ENCODE measurements at places on chromosomes 4 and X. TPM values are rescaled to one million over a fixed set of nuclear protein-coding genes. Genes with fewer than 3 reads are reported as not detected.

STPG2 gene
- not detected for total RNA-seq

KDR gene
- 2.5 TPM for total RNA-seq

DNA sequence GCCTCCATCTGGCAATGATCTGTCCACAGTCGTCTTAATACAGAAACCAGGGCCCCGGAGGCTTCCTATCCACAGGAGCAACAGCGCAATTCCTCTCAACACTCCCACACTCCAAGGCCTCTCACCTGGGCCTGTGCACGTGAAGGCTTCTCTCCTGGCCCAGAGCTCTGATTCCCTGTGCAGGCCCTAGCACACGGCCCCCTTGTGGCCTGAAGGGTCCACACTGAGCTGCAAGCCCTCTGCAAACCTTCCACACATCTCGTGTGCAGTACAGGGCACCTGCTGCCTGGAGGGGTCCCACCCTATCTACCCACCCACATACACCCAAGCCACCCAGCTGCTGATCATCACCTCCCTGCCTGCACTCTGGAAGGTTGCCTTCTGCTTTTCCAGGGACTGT lies 150.1 kb upstream of the NUDT10 start:
- no peak for DNase-seq
- H3K27ac ChIP-seq: no peak overlapping the region
- H3K4me3 ChIP-seq: no peak overlapping the region
- H3K27me3 ChIP-seq: no peaks in the 10 kb centered on the region

DNA sequence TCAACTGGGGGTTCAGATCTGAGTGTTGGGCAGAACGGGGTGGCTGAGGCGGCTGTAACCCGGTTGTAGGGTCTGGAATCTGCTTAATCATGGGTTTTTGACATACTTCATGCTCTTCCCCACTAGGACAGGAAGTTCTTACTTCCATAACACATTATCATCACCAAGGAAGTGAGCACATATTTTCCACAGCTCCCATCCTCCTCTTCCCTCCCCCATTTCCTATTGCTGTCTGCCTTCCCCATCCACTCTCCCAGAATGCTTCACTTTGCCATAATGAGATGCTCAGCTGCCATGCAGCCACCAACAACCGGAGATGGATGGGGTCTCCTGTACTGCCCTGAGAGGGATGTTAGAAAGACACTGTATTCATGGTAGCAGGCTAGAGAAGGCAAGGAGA lies 6.4 kb upstream of the DCUN1D4 start:
- DNase-seq: no peak
- H3K27me3 ChIP-seq: peaks cover 4% of the 10 kb centered on the region
- no peaks in the 10 kb centered on the region for H3K4me1 ChIP-seq
- H3K4me3 ChIP-seq: no peak overlapping the region
- H3K36me3 ChIP-seq: no peaks in the 10 kb centered on the region
- no peak overlapping the region for H3K27ac ChIP-seq

DNA sequence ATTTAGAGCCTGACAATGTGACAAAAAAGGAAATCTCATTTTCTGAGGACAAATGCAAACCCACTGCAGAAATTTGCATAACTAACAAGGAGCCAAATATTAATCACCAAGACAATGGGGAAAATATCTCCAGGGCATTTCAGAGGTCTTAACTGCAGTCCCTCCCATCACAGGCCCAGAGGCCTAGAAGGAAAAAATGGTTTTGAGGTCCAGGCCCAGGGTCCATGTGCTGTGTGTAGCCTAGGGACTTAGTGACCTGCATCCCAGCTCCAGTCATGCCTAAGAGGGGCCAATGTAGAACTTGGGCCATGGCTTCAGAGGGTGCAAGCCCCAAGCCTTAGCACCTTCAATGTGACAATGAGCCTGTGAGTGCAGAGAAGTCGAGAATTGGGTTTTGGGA lies 44.2 kb downstream of the P2RY10 start:
- H3K4me1 ChIP-seq: no peaks in the 10 kb centered on the region
- no peaks in the 10 kb centered on the region for H3K27me3 ChIP-seq
- H3K27ac ChIP-seq: no peak overlapping the region
- no peaks in the 10 kb centered on the region for H3K36me3 ChIP-seq
- H3K4me3 ChIP-seq: no peak overlapping the region
